ENCODE measurements at places on chromosomes 7 and 10.

DNA sequence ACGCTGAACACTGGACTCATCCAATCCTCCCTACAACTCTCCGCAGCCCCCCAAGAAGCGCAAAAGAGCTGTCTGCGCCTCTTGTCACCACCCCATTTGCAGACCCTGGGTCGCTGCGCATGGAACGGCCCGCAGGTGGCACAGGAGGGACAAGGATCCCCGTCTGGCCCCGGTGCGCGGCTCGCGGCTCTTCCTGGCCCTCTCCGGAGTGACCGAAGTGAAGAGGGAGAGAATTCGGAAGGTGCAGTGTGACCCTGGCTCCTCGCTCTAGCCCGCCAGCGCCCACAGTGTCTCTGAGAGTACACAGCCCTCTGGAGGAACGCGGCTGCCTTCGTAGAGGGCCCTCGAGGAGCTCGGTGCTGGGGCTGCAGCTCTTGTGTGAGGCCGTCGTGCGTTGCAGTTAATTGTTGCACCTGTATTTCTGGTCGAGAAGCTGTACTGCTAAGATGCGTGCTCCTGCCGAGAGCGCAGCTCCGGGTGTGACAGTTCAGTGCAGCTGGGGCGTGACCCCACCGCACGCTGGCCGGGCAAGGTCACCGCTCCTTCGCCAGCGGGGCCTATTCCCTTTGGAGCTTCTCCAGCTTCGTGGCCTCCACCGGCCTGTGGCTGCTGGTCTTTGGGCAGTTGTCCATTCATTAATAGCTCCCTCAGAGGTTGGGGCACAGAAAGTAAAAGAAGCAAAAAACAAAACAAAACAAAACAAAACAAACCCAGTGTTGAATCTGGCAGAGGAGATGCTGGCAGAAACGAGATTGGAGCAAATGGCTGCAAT lies 119.0 kb downstream of the SEC23IP start:
- DNase-seq, result peak; percentile 10

- no peak for DNase-seq
Observed at GRCh38 chr7:3141326-3141725, 97.7 kb upstream of the CARD11 start.

- peak; percentile 65 for DNase-seq
Observed at GRCh38 chr7:102404005-102404861, 8.1 kb downstream of the PRKRIP1 start.

GRCh38 chr7:116862951-116863670 lies 724 bp downstream of the CAPZA2 start:
- DNase-seq, result no peak

GRCh38 chr10:33368086-33368485 lies 33.6 kb upstream of the NRP1 start:
- no peak for DNase-seq

DNA sequence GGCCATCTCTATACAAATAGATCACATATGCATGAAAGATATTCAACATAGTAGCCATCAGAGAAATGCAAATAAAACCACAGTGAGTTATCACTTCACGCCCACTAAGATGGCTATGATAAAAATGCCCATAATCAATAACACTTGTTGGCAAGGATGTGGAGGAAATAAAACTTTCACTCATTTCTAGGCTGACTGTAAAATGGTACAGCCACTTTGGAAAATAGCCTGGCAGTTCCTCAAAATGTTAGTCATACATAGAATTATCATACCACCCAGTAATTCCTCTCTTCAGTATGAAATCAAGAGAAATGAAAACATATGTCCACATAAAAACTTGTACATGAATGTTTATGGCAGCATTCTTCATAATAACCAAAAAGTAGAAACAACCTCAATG lies 324.9 kb downstream of the LRRTM3 start:
- no peak for DNase-seq

DNA sequence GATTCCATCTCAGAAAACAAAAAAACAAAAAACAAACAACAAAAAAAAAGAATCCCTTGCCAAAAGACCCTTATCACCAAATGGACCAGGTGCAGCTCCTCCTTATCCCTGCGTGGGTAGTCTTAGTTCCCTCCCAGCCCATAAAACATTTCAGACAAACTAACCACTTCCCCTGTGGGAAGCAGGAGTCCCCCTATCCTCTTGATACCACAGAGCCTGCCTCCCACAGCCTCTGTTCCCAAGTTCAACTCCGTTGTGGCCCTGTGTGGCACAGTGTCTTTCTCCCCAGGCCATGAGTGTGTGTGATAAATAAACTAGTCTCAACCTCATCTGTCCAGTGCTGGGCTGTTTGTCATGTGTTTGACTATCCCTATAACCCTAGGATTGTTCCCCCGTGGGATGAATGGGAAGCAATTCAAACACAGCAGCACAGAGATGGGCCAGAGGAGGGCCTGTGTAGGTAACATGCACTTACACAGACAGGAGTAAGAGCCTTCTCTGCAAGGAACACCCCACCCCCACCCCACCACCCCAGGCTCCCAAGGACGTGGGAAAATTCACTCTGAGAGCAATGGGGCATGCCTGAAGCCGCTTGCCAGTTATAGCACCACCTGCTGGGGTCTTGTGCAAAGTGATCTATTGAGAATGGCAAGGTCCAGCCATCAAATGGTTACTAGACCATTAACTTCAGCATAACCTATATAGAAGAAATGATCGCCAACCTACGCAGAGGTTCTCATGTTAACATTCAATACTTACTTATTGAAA lies 147.1 kb upstream of the GHITM start:
- peak; percentile 69 for DNase-seq

DNA sequence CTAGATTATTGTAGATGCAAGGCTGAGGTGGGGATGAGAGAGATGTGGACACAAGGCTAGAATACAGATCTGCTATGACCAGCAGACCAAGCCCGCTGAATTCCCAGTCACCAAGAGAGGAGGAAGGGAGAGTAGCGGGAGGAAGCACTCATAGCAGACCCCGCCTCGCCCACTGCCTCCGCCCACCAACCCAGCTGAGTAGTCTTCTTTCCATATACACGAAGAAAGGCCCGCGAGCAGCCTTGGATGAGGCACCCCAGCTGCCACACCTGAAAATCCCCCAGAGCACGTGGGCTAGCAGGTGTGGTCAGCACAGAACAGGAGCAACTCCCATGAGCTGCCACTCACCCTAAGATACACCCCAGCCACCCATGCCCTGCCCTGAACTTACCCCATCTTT lies 7.9 kb upstream of the H2BK1 start:
- DNase-seq, result no peak

GRCh38 chr7:75879771-75880184 lies 944 bp downstream of the RHBDD2 start:
- no peak for DNase-seq

DNA sequence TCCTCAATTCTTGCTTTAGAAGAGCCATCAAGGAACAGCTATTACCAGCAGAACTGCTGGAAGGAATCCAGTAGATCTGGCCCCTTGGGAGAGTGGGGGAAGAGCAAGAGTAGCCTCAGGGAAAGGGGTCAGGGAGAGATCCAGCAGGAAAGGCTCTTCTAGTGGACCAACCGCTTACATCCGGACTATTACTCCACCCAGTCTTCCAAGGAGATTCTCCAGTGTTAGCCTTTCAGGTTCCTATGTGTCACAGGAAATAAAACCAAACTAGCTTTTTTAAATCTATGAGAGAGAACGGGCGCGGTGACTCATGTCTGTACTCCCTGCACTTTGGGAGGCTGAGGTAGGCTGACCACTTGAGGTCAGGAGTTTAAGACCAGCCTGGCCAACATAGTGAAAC lies 34.3 kb downstream of the TET1 start:
- DNase-seq, result no peak

DNA sequence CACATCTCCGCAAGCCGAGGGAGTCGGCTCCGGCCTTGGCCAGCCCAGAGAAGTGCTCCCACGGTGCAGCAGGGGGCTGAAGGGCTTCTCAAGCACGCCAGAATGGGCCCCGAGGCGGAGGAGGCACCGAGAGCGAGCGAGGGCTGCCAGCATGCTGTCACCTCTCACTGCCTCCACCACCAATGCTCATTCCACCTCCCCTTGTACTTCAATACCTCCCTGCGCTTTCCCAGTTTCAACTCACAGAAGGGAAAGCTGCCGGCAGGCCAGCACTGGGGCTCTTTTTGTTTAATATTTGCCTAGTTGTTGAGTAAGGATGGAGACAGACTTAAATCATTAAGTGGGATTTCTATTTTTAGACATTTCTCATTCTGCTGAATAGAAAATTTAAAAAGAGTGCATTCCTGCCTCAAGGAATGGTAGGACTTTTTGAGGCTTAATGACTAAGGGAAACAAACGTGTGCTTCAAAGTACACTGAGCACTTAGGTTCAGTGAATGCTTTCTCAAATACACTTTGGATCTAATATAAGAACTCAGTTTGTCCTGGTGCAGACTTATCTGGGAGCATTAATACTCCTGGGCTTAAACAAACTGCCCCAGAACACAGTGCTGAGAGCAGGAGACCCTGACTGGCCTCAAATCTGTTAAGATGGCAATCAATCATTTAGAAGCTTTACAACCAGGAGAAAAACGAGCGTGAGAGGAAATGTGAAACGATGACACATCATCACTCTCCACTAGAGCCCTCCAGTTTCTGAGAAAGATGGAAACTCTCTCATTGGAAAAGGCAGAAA lies 131.2 kb downstream of the RALA start:
- DNase-seq, result no peak

- DNase-seq, result no peak
Observed at GRCh38 chr7:12107841-12108254, 103.2 kb upstream of the TMEM106B start.

- no peak for DNase-seq
Observed at GRCh38 chr7:72925546-72926120, 738 bp downstream of the POM121 start.

DNA sequence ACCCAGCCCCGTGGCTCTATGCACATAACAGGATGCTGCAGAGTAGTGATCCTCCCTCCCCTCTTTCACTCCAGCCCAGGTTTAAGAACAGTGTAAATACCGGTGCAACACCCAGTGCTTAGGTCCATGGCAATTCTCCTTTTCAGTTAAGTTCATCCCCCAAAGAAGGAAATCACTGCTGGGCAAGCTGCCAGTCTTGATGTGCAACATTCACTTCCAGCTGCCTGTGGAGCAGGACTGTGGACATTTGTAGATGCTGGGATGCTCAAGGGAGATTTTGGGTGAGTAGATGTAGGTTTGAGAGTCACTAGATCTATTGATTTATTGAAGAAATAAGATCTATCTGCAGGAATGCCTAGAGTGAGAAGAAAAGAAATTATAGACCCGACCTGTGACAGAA lies 294.3 kb upstream of the KIAA1217 start:
- no peak for DNase-seq

- DNase-seq, result no peak
Observed at GRCh38 chr10:70863470-70864160, 24.8 kb downstream of the PCBD1 start.

DNA sequence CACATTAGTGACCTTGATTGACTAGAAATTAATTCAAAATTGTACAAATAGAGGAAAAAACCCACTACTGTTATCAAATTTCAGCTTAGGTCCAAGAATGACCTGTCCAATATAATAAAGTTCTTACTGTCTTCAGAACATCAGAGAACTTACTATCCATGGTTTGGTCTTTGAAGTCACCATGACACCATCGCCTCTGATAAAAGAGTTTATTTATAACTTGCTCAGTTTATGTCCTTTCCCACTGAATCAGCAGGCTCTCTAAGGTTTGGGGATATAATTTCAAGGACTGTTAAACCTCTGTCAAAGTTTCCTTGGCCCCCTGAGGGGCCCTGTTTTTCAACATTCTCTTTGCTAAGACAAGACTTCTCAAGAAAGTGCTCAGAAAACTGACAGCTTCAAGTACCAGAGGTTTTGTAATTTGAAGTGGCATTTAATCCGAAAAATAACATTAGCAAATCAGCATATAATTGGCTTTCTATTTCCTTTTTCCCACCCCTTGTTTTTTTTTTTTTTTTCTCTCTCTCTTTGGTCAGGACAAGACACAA lies 191.7 kb upstream of the FERD3L start:
- no peak for DNase-seq
